ENCODE measurements at places on chromosomes 11 and 22. TPM values are rescaled to one million over a fixed set of nuclear protein-coding genes. Genes with fewer than 3 reads are reported as not detected.

- DNase-seq = no peak
Observed at GRCh38 chr11:82871646-82872045, 28.6 kb downstream of the PRCP start.

GRCh38 chr22:30481711-30482110 is 9.9 kb upstream of the SEC14L3 start:
- DNase-seq = no peak

DNA sequence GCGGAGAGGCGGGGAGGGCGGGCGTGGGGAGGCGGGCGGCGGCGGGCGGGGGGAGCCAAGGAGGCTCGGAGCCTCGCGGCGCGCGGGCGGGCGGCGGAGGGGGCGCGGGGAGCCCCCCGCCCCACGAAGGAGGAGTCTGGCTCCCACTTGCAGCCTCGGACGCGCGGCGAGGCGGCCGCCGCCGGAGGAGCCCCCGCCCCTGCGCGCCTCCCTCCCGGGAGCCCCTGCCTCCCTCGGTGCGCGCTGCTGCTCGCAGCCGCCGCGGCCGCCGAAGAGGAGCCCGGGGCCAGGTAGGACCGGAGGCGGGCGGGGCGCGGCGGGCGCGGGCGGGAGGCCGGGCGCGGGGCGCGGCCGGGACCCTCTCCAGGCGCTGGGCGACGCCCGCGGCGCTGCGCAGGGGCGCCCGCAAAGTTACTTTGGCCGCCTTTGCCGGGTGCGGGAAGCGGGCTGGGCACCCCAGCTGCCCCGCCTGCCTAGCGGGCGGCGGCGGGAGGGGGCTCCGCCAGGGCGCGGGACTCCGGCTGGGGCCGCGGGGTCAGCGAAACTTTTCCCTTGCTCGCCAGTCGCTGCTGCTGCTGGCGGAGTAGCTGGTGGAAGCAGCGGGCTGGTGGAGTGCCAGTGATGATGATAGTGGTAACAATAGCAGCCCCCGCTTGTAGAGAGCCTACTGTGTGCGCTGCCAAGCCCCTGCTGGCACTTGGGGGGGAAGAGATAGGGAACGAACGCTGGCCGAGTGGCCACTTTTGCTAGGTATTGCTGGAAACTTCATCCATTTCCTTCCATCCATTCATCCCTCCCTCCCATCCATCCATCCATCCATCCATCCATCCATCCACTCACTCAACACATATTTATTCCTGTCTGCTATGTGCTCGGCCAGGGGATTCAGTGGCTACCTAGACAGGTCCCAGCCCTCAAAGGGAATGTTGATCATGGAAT is at the start of gene MPPED1:
Gene MPPED1 (plus strand): TSS at position 146 of the 939 bp plus-strand sequence. CDS start 12,972 bp downstream, outside the sequence.
- no peak for DNase-seq

Gene FOLR1
- 6.8 TPM for polyA plus RNA-seq

GRCh38 chr11:121625777-121626506 is 173.2 kb upstream of the SORL1-AS1 start:
- DNase-seq = no peak

DNA sequence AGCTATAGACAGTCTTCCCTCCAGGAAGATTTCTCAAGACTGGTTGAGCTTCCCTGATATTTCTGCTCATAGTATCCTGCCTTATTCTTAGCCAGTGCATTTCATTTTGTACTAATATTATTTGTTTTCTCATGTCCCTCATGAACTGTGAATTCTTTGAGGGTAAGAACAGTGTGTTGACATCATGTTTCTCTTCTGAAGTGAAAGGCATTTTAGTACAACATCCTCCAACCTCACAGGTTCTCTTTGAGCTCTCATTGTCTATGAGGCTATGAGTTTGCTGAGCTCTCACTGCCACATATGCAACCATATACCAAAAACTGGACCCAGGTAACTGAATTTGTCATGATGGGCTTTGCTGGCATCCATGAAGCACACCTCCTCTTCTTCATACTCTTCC is at the start of gene OR6Q1:
Gene OR6Q1 (plus strand): TSS at position 301 of the 400 bp plus-strand sequence. CDS start 0 bp downstream, at position 301.
- no peak for DNase-seq

Gene SEC14L3
- not detected for polyA plus RNA-seq

DNA sequence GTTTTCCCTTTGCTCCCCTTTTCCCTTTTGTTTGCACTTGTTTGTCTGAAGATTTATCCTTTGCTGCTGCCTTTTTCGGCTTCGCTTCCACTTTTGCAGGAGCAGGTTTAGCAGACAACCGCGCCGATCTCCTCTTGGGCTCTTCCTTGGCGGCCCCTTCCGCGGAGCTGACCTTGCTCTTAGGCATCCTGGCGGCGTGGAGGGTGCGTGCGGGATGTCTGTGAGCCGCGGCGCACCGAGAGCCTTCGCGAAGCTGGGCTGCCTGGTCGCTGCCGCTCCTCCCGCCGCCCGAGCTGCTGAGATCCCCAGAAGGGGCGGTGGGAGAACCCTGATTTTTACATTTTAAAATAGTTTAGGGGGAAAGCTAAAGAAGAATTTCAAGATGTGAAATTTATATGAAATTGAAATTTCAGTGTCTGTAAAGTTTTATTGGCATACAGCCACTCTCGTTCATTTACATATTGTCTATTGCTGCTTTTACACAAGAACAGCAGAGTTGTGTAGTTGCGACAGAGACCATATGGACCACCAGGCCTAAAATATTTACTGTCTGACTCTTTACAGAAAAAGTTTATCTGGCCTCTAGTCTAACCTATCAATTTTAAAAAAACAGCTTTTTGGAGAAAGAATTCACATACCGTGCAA is 105.2 kb upstream of the RRM1 start:
- no peak for DNase-seq

Gene PARVA
- polyA plus RNA-seq = 65.1 TPM

Gene NLRP14
- 0.08 TPM for polyA plus RNA-seq

Gene MMP27
- 0.11 TPM for polyA plus RNA-seq

Gene TECTA
- polyA plus RNA-seq = 1.4 TPM

DNA sequence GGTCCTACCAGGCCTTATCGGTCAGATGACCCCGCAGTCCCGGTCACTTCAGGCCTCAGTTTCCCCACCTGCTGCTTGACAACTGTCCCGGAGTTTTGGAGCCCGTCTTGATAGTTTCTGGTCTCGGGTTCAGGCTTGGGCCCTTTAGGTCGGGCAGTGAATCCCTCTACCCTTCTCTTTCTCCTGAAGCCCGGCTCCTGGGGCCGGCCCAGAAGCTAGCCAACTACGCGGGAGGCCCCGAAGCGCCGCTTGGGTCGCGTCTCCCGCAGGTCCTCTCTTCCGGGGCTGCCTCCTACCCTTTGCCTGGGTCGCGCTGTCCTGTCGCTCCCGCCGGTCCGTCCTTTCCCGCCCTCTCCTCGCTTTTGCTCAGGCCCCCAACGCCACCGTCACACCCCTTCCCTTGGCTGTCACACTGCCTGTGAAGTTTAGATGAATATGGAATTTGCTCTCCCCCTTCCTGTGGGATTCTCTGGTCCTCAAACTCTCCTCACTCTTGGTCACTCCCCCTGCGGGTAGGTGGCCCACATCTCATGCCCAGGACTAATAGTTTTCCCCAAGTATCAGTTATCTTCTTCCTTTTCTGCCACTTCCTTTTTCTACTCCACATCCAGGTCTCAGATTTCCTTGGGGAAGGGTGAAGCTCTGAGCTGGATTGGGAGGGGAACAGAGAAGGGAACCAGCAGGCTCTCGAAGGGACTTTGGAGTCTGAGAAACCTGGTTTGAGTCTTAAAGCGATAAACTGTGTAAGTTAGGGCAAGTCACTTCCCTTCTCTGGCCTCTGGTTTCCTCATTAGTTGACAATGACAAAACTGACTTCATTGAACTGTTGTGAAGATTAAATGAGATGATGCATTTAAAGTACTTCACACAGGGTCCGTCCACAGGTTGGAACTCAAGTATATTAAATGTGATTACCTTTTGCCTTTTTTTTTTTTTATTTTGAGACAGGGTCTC is 790 bp downstream of the RAB1B start:
- DNase-seq = no peak

DNA sequence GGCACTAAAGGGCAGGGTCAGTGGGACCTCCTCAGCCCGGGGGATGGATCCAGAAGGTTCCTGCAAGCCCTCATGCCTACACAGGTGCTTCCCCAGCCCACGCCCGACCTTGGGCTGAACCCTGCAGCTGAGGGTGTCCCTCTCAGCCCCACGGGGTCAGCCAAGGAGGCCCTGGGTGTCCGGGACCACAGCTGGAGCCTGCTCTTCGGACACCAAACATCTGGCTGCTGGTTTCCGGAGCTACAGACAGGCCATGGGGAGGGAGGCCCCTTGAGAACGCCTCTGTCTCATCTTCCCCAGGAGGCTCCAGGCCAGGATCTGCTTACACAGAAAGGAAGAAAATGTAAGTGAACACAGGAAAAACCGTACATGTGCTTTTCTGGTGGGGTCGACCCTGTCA is 355.7 kb downstream of the MN1 start:
- no peak for DNase-seq

Gene CECR2
- 15.7 TPM for polyA plus RNA-seq

Gene RBX1
- 77.8 TPM for polyA plus RNA-seq

- no peak for DNase-seq
Observed at GRCh38 chr22:33902073-33902472, 18.2 kb downstream of the LARGE1 start.

GRCh38 chr11:126102436-126102981 is 39.8 kb upstream of the CDON start:
- no peak for DNase-seq

DNA sequence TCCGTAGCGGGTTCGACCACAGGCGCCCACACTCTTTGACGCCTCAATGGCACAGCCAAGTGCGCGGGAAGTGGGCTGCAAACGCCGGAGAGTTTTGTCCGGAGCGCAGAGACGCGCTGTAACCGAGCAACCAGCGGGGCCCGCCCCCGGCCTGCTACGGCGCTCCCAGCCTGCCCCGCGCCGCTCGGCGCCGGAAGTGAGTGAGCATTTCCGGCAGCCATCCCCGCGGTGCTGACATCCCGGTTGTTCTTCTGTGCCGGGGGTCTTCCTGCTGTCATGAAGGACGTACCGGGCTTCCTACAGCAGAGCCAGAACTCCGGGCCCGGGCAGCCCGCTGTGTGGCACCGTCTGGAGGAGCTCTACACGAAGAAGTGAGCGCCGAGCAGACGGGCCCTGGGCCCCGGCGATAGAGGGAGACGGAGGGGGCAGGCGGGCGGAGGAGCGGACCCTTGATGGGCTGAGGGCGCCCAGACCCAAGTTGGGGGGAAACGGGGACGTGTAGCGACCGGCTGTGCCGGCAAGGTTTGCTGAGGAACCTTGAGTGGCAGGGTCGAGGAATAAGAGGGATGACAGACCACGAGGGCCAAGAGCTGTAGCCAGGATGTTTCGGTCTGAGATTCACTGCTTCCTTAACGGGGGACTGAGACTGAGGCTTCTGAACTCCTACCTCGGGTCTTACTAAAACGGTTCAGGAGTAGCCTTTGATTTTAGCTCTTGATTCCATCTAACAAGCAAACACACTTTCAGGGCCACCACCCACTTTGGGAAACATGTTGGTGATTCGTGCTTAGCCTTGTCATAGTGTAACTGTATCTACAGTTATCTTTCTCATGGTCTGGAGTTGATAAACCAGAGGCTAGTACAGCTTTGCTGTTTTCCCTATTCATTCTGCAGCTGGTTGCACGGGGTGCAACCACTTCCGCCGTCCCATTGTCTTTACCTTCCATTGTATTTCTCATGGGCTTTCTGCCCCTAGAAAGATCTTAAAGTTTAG is at the start of gene PSMD13:
Gene PSMD13 (plus strand): TSS at position 203 of the 994 bp plus-strand sequence. CDS start 74 bp downstream, at position 277.
- DNase-seq = peak; percentile 97

Gene SUSD2
- polyA plus RNA-seq = 0.87 TPM

Gene FKBP2
- polyA plus RNA-seq = 42.1 TPM

DNA sequence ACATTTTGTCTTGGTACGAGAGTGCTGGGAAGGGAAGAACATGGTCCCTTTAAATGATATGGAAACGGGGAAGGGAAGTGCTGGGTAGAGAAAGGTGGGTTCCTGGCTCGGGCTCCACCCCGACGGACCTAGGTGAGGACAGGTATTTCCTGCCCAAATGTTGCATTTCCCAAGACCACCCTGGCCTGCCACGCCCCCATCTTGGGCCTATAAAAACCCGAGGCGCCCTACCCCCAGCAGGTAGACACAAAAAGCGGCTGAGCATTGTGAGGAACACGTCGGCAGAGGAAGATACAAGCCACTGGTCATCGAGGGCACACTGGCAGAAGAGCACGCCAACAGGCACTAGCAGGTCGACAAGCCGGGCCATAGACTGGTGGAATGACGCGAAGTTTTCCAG is 99.4 kb downstream of the AASDHPPT start:
- no peak for DNase-seq

Gene SORL1
- polyA plus RNA-seq = 3.1 TPM

GRCh38 chr11:117217141-117218084 is 14.5 kb downstream of the PCSK7 start:
- DNase-seq = no peak

GRCh38 chr22:31286360-31287255 is 5.7 kb downstream of the PIK3IP1 start:
- DNase-seq = no peak

DNA sequence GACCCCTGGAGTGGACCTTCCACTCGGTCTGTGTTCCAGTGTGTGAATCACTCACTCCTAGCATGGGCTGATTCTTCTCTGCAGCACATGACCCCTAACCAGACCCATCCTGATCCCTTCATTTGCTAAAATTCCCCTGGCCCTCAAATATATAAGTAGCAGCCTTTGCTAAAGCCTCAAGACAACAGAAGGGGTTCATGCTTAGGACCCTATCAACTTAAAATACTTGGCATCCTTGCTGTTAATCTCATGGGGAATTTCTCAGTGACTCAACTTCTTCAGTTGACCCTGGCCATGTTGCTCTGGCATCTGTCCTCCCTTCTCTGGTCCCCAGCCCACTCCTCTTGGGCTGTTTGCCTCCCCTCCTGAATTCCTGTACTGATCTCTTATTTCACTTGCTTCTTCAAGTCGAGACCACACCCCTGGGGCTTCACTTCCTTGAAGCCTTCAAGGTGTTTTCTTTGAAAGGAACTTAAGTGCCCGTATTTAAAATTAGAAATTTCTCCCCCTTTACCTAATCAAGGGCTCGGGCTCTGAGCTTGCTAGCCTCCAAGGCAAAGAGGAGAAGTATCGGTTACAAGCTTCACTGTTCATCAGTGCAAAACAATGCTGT is 23.6 kb downstream of the NNMT start:
- no peak for DNase-seq

Gene FJX1
- polyA plus RNA-seq = 5.8 TPM

GRCh38 chr22:25890651-25891050 is 148.7 kb downstream of the MYO18B start:
- no peak for DNase-seq

Gene TMEM45B
- 0.40 TPM for polyA plus RNA-seq

- no peak for DNase-seq
Observed at GRCh38 chr11:60971520-60971919, at the start of gene CD6. Gene CD6 (plus strand): TSS chr11:60971680. CDS start chr11:60971866, 186 bp downstream.

DNA sequence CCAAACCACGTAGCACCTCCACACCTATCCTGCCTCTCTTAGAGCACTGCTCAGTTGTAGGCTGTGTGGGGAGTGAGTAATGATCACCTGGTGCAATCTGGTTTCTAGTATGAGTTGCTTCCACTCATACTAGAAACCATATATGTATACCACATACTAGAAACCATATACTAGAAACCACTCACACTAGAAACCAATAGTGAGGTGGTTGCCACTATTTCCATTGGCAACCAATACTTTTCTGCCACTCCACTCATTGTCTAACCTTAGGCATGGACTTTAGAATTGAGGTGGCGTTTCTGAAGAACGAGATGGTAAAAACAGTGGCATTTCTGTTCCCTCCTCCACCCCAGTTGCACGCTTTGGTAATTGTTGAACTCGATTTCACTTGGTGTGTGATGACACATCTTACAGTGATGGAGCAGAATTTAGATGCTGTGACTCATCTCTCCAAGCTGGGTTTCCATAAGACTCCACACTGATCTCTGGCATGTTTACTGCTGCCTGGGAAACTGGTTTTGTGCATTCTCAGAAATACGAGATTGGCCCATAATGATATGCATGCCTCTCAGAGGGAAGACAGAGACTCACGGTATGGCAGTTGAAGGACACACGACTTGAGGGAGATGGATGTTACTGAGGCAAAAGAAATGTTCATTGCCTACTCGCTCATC is 82.9 kb downstream of the KIRREL3 start:
- no peak for DNase-seq

Gene TMPRSS13
- 1.8 TPM for polyA plus RNA-seq
